ENCODE measurements at places on chromosomes 16 and 17. TPM values are rescaled to one million over a fixed set of nuclear protein-coding genes. Genes with fewer than 3 reads are reported as not detected.

- DNase-seq, result no peak
Measured at GRCh38 chr17:61335105-61335844, 64.4 kb upstream of the TBX2 start.

NDRG4 gene
- total RNA-seq, result 35.0 TPM

HS3ST3A1 gene
- total RNA-seq, result 1.4 TPM

FA2H gene
- 1.8 TPM for total RNA-seq

DNA sequence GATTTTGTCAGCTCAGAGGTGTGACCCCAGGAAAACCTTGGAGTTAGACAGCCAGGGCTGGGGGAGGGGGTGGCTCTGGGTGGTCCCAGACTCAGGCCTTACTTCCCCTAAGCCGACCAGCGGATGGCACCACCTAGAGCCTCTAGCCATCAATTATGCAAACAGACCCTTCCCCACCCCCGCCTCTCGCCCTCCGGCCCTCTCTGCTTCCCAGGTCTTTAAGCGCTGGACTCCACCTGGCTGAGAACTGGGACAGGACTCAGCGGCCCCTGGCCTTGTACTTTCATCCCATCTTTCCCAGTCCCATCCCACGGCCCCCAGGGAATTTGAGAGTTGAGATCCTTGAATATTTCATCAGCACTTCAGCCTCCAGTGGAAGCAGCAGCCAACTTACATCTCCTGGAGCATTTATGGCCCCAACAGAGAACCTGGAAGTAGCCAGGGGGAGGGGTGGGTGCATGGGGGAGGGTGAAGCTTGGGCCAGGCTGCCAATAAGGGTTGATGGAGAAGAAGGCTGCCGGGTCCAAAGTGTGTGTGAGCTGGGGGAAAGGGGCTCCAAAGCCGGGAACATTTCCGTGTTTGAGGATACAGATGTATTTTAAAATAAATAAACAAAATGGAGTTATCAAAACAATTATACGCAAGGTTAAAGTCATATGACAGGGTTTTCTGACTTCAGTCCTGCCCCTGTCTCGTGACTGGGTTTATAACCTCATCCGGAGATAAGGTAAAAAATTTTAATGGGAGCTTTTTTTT lies 7.5 kb upstream of the JUP start:
- no peak for DNase-seq

CDRT15 gene
- not detected for total RNA-seq

- DNase-seq, result no peak
Measured at GRCh38 chr16:65936096-65936495, 430.4 kb upstream of the CDH5 start.

DLG4 gene
- total RNA-seq, result 7.2 TPM

PRAC2 gene
- total RNA-seq, result not detected
